ENCODE measurements at places on chromosomes 12 and 14. TPM values are rescaled to one million over a fixed set of nuclear protein-coding genes. Genes with fewer than 3 reads are reported as not detected.

GRCh38 chr12:131747276-131748177 is 36.6 kb downstream of the SFSWAP start:
- no peak for DNase-seq

DNA sequence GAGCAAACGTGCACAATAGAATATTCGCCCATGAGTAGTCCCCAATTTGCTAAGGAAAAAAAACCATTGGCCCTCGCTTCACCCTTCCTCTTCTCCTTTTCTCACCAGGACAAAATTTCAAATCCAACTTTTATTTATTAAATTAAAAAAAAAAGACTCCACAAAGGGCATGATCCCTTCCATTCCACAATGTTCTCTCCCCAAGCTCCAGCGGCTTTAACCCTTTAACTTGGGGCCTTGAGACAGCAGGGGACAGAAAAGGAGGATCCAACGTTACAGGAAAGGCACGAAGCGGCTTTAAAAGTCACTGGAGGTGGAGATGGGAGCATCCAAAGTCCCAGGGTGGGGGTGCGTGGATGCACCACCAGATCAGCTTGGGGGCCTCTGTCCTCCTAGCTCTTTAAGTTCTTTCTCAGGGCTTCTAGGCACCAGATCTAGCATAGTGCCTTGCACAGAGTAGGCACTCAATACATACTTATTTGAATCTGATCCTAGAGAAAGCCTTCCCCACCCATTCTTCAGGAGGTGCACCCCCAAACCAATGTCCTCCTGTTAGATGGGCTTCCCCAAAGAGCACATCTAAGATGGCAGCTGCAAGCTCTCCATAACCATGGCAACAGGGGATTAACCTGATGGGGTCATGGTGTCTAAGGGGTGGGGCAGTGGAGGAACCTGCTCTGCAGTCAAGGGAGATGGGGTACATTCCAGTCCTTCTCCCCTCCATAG is 5.2 kb upstream of the AAAS start:
- no peak for DNase-seq

The BICDL1 gene
- 9.7 TPM for total RNA-seq

The FOXG1 gene
- total RNA-seq, result 0.11 TPM

The APAF1 gene
- total RNA-seq, result 13.6 TPM

DNA sequence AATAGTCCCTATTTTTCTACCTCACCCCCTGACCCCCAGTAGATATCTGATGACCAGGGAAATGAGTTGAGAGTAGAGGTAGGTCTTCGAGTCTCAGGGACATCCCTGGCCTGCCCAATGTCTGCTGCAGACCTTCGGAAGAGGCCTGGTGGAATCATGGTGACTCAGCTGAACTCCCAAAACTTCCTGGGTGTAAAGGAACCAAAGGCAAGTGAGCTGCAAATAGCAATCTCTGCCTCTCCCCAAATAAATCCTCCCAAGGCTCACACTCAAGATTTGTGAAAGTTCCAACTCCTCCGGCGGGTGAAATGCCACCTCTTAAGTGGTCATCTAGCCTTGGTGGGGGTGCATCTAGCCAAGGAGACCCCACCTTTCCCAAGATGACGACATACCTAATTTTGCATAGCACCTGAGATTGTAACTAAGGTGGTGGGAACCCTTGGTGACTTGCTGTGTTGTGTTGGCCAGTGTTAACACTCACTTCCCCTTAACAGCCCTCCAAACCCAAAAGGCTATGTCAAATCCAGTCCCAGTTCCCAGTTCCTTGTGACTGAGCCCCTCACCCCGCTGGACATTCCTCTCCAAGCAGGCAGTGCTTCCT is 6.3 kb downstream of the ZFP36L1 start:
- DNase-seq, result no peak

DNA sequence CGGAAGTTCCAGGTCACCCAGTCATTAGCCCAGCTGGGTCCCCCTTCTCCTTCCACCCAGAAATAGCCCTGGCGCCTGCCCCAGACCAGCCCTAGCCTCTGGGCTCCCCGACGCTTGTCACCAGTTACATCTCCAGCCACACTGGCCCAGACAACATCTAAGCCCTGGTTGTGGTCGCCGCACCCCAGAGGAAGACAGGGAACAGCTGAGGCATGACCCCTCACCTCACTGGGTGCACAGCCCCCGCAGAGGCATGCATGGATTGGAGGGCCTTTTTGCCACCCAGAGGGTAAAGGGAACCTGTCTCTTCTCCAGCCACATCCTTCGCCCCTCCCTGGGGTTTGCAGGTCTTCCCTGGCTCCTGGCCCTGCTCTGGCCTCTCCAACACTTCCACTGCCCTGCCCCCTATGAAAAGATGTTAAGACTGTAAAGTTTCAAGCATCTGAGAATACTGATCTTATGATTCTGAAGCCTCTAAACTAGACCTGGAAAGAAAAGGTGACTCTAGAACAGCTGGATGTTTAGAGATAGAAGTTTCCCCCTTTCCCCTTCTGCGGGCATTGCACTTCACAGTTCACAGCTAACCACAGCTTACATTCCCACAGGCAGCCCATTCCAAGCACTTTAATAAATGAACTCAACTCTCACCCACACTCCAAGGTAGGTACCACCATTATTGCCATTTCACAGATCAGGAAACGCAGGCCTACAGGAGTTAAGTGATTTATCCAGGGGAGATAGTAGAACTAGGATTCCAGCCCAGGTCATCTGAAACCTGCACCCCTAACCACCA is 14.7 kb downstream of the TMEM119 start:
- DNase-seq, result no peak

GRCh38 chr12:20807192-20808080 is 3.1 kb upstream of the SLCO1B3 start:
- DNase-seq, result no peak
